ENCODE measurements at places on chromosomes 3 and 15. TPM values are rescaled to one million over a fixed set of nuclear protein-coding genes. Genes with fewer than 3 reads are reported as not detected.

Gene DAPK2
- 7.0 TPM for total RNA-seq

Gene GOLGA8S
- total RNA-seq, result not detected

Gene PPP1R14D
- total RNA-seq, result not detected

Gene GOLGA8A
- total RNA-seq, result 16.9 TPM

Gene MYZAP
- total RNA-seq, result under 0.01 TPM

Gene LRRC31
- total RNA-seq, result not detected

Gene CCR8
- not detected for total RNA-seq

Gene ATP13A4
- under 0.01 TPM for total RNA-seq

Gene SCN11A
- total RNA-seq, result not detected

Gene CFAP92
- 0.37 TPM for total RNA-seq

Gene UMPS
- 36.9 TPM for total RNA-seq

Gene PLCB2
- total RNA-seq, result 0.73 TPM

Gene GUCA1C
- total RNA-seq, result not detected

Gene C3orf20
- not detected for total RNA-seq

Gene MYL3
- total RNA-seq, result not detected

Gene ITPR1
- total RNA-seq, result 15.6 TPM

Gene NAALADL2
- total RNA-seq, result 19.0 TPM

Gene SEMA6D
- 0.59 TPM for total RNA-seq

Gene CYP8B1
- not detected for total RNA-seq

Gene KLHL25
- 2.2 TPM for total RNA-seq

Gene FRMD5
- total RNA-seq, result under 0.01 TPM

Gene NPAP1
- not detected for total RNA-seq
